ENCODE measurements at places on chromosomes 2 and 18. TPM values are rescaled to one million over a fixed set of nuclear protein-coding genes. Genes with fewer than 3 reads are reported as not detected.

HAT1 gene
- total RNA-seq = 59.9 TPM

PARD3B gene
- 4.5 TPM for total RNA-seq

D2HGDH gene
- 9.4 TPM for total RNA-seq

CREB1 gene
- total RNA-seq = 109 TPM

FER1L5 gene
- 0.41 TPM for total RNA-seq

LYG2 gene
- not detected for total RNA-seq

PAX8 gene
- total RNA-seq = under 0.01 TPM

LOXHD1 gene
- 0.41 TPM for total RNA-seq

SCN2A gene
- total RNA-seq = 160 TPM

SLC39A6 gene
- total RNA-seq = 231 TPM

ACMSD gene
- not detected for total RNA-seq

SPC25 gene
- 5.3 TPM for total RNA-seq

HOXD1 gene
- total RNA-seq = not detected

REG1B gene
- total RNA-seq = not detected

PDE1A gene
- total RNA-seq = 51.0 TPM

All from frontal cortex (tissue), 4 donors.